Lung (tissue), 17 donors: ENCODE measurements at places on chromosomes 16 and 17. TPM values are rescaled to one million over a fixed set of nuclear protein-coding genes. Genes with fewer than 3 reads are reported as not detected.

- DNase-seq = no peak
- no peak overlapping the region for H3K4me3 ChIP-seq
- H3K36me3 ChIP-seq = peaks cover 22% of the 10 kb centered on the region
- no peaks in the 10 kb centered on the region for H3K4me1 ChIP-seq
- H3K27me3 ChIP-seq = no peaks in the 10 kb centered on the region
Observed at GRCh38 chr16:30668393-30668792, 10.2 kb downstream of the FBRS start.

DNA sequence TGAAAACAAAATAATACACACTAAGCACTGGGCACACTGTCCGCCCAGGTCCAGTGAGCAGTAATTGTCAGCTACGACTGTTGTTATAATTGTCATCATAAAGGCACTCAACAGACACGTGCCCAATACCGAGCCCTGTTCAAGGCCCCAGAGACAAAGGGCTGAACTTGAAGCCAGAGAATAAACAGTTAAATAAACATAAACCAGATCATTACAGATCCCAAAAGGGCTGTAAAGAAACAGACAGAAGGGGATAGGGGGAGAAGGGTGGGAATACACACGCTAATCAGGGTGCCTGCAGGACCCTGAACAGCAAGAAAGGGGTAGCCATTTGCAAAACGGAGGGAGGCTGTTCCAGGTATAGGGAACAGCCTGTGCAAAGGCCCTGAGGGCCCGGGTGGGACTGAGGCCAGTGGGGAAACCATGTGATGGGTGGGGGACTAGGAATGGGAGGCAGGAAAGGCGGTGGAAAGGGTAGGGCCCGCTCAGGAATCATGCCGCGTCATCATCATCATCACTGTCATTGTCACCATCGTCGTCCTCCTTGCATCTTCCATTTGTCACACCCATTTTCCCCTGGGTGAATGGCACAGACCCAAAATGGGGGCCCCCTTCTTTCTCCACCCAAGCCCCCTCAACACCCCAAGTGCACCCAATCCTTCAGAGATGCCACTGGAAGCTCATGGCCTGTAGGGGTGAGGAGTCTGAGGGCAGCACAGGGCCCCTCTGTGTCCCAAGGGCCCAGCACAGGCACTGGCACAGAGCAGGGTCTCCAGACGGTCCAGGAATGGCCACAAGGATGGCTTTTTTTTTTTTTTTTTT is 6.3 kb downstream of the CARHSP1 start:
- H3K4me3 ChIP-seq = no peak overlapping the region
- H3K36me3 ChIP-seq = peaks cover 14% of the 10 kb centered on the region
- H3K27ac ChIP-seq = peak overlapping the region; percentile 75

Gene STH
- total RNA-seq = not detected

DNA sequence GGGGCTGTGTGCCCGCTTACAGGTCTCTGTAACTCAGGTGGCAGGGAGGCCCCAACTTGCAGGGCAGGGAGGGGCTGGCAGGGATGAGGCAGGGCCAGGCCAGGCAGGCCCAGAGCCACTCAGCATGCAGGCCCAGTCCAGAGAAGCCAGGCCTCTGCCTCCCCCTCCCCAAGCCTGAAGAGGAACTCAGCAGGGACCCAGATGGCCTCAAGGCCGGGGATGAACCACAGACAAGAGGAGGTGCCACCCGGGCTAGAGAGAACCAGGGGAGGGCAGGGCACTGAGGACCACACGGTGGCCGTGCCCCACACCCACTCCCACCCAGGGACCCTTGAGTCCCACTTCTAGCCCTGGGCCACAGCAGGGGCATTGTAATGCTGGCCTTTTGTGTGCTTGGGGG is 29.8 kb upstream of the EIF1 start:
- no peak for DNase-seq
- peaks cover 12% of the 10 kb centered on the region for H3K4me1 ChIP-seq
- H3K4me3 ChIP-seq = no peak overlapping the region

- H3K27ac ChIP-seq = no peak overlapping the region
- peaks cover 97% of the 10 kb centered on the region for H3K27me3 ChIP-seq
- no peaks in the 10 kb centered on the region for H3K4me1 ChIP-seq
- DNase-seq = no peak
Observed at GRCh38 chr17:39599665-39600231, 8.0 kb downstream of the NEUROD2 start.
